Hair follicular keratinocyte (primary cell): ENCODE measurements at places on chromosomes 7 and 10. TPM values are rescaled to one million over a fixed set of nuclear protein-coding genes. Genes with fewer than 3 reads are reported as not detected.

BMPR1A gene
- 13.1 and 15.7 TPM in 2 replicates for total RNA-seq

FAM25G gene
- 15.6 and 21.2 TPM in 2 replicates for total RNA-seq

TMEM60 gene
- 20.1 and 21.9 TPM in 2 replicates for total RNA-seq

OR2A7 gene
- 1.1 and 4.1 TPM in 2 replicates for total RNA-seq
